ENCODE measurements at places on chromosomes 1 and 21.

GRCh38 chr1:228883535-228883934 is 148.3 kb downstream of the RHOU start:
- DNase-seq, result no peak

- DNase-seq, result no peak
These were observed 212.7 kb upstream of the JUN start for GRCh38 chr1:58996341-58997059.

DNA sequence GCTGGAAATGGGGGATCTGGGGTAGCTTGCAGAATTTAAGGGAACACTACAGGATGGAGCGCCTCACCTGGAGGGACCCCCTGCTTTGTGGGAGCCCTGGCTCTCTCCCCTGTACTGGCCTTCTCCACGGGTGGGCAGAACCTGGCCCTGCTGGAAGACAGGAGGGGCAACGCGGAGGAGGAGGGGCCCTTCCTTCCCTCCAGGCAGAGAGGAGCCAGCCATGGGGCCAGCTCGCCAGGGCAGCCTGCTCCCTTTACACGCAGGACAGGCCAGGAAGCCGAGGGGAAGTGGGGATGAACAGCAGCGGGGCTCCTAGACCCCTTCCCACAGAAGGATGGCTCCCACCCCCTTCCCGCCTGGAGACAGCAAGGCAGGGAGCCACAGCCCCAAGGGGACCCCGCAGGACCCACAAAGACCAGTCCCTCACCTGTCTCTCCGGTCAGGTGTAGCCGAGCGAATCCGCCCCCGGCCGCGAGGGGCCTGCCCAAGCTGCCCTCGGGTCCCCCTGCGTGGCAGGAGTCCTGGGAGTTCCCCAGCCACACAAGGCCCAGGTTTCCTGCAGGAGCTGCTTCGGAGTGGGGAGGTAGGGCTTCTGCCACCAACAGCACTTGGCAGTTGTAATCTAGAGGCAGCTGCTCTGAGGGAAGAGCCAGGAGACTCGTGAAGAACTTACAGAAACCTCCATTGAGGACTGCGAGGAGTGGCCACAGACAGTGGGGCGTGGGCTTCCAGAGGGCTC is 1.6 kb upstream of the SLC19A1 start:
- DNase-seq, result no peak

- no peak for DNase-seq
These were observed 49.8 kb upstream of the FBXO28 start for GRCh38 chr1:224064150-224064549.

- no peak for DNase-seq
These were observed 2.7 kb upstream of the CNN3 start for GRCh38 chr1:94929351-94930217.

- no peak for DNase-seq
These were observed 95.5 kb downstream of the NEGR1 start for GRCh38 chr1:72186733-72187307.

GRCh38 chr1:31605908-31606427 is 11.5 kb upstream of the HCRTR1 start:
- peak; percentile 33 for DNase-seq

DNA sequence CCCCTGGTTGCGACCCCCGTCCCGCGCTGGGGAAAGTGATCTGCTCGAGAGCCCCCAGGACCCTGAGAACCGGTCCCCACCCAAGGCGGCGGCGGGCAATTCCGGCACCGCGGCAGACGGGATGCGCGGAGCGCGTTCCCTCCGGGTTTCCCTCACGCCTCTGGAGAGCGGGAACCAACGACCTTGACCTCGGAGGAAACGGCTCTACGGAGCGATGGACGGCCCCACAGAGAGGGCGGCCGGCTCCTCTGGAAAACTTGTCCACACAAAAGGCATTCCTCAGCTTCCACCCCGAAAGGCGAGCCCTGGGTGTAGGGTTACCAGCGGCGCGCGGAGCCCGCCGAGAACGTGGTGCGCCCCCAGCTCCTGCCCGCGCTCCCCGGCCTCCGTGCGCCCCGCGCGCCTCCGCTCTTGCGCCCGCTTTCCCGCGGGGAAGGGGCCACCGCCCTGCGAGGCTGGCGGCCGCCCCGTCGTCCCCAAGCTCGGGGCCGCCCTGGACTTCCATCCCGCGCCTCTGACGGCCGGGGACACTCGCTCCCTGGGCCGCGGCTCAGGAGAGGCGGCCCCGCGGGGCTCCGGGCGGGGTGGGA is 391 bp upstream of the KIAA1614 start:
- no peak for DNase-seq

DNA sequence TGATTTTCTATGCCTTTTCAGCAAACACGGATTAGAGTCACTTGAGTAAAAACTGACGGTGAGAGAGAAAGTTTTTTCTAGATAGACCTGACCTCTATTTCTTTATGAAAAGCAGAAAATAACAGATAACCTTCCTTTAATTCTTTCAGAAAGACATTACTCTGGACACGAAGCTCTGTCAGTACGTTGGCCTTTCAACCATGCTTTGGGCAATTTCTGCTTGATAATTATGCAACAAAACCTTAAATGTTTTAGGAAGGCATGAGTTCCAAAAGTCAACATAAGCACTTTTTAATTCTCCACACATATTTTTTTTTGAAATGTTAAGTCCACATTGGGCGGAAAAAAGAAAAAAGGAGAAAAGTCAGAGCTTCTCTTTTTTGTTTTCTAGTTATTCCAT is 137.8 kb downstream of the AKT3 start:
- DNase-seq, result no peak

DNA sequence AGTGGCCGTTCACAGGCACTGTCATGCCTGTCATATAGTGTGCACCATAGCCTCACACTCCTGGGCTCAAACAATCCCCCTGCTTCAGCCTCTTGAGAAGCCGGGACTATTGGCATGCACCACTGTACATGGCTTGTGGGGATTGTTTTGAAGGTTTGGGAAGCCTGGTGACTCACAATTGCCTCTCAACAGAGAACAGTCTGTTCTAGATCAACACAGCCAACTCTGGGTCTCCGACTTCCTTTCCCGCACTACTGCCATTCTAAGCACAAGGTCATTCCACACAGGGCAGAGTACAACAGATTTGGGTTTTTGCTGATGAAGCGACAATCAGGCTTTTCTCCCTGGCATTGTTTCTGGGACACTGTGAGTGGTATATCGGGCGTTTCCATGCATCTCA is 15.5 kb upstream of the AHCTF1 start:
- no peak for DNase-seq

GRCh38 chr1:3314491-3315381 is 139.7 kb upstream of the ARHGEF16 start:
- no peak for DNase-seq

DNA sequence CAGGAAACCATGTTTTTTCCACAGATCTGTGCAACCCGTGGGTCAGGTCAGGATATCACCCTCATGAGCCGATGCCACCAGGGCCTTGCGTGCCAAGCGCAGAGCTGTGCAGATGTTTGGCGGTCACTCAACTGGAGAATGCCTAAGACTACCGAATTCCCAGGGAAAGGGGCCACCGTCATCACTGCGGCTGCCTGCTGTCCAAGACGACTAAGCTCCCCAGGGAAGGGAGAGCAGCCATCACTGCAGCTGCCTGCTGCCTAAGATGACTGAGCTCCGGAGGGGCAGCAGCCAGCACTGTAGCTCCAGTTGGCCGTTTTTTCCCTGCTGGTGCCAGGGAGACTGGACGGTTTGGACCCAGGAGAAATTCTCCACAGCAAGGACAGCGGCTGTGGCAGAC is 31.1 kb downstream of the AKT3 start:
- no peak for DNase-seq

DNA sequence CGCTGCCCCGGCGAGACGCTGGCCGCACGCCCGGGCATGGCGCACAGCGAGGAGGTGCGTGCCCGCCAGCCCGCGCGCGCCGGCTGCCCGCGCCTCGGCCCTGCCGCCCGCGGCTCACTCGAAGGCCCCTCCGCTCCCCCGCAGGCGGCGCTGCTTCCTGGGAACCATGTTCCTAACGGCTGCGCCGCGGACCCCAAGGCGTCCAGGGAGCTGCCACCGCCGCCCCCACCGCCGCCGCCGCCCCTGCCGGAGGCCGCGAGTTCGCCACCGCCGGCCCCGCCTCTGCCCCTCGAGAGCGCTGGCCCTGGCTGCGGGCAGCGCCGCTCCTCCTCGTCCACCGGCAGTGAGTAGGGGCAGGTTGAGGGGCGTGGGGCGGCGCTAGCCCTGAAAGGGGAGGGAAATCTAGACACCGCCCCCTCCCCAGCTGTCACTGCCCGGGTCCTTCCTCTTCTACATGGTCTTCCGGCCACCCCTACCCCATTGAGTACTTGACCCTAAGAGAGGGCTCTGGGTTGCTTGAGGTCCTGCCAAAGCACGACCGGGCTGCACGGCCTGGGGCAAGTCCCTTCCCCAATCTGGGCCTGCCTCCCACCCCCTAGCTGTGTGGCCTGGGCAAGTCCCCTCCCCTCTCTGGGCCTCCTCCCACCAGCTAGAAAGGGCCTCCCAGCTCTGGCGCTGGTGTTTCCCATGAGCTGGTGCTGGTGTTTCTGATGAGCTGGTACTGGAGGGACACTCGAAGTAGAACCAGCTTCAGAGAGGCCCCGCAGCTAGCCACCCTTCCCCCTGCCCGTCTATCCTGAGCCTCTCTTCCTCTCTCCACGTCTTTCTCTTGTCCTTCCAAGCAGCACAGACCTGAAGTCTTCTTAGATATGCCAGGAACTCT is 17.0 kb downstream of the TNFRSF25 start:
- no peak for DNase-seq

DNA sequence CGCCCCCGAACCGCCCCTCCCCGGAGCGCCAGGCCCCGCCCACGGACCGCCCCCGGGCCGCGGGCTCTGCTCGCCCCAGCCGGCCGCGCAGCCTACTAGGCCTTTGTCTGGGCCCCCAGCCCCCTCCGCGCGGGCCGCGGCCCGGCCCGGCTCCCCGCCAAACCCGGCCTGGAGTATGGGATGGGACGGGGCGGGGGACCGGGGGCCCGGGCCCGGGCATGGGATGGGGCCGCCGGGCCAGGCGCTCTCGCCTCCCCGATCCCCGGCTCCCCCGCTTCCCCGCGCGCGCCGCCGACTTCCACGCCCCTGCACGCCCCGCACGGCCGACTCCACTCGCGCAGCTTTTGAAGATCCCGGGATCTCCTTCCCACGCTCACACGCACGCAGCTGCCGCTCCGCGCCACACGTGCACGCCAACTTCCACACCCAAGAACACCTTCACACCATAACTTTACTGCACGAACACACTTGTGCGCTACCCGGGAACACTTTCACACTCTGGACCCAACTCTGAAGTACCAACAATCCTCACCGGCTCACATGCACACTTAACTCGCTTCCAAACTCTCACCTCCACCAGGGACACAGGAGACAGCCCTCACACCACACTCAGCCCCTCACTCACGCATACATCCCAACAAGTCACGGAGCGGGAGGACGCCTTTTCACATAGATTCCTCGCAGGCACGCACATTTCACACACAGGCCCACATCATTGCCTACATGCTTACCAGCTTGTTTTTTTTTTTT is 437 bp upstream of the HSPG2 start:
- DNase-seq, result peak; percentile 60

DNA sequence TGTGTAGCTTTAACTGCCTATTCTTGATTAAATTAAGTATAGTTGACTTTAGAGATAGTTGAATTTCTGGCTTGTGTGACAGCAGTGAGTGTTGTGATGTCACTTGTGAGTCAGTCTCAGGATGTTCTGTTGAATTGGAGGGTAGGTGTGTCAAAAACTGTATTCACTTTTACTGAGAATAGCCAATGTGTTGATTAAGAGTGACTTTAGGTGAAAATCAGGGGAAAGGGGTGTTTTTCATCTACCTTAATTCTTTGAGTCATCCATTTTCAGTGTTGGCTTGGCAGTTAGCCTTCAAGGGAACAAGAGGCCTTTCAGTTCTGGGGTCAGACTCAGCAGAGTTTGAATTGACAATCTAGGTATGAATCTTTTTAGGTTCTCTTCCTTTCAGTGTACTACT is 75.9 kb downstream of the CDC14A start:
- DNase-seq, result no peak

- no peak for DNase-seq
These were observed 31.1 kb upstream of the MTF1 start for GRCh38 chr1:37890378-37891014.

GRCh38 chr1:16017461-16018303 is at the start of gene HSPB7:
Gene HSPB7, minus strand, starts transcription at chr1:16018043. Its CDS starts 80 bp downstream, at chr1:16017963.
- DNase-seq, result no peak

GRCh38 chr21:45386336-45386727 is 18.6 kb upstream of the COL18A1 start:
- no peak for DNase-seq

DNA sequence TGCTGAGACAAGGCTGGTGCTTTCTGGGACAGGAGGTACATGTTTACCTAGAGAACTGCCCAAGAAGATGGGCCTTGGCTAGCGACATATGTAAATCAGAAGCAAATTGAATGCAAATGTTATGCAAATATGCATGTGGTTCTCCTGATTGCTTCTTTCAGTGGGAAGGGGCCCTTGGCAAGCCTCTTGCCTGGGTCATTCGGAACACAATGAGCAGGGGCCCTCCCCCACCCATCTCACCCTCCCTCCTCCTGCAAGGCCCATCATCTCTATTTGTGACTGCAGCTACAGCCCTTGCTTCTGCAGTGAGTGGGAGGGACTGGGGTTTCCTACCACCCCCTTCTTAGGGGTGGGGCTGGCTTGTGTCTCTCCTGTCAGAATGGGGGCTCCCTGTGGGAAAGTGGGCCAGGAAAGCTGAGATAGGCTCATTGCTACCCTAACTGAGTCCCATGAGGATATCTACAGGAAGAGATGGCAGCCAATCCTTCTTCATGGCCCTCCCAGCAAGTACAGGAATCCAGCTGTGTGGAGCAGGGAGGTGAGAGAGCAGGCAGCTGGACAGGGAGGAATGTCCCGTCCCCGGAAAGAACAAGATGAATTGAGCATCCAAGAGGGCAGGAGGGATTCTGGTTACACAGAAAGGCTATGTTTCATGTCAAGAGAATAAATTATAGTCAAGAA is 31.0 kb downstream of the FOXD2 start:
- DNase-seq, result no peak

DNA sequence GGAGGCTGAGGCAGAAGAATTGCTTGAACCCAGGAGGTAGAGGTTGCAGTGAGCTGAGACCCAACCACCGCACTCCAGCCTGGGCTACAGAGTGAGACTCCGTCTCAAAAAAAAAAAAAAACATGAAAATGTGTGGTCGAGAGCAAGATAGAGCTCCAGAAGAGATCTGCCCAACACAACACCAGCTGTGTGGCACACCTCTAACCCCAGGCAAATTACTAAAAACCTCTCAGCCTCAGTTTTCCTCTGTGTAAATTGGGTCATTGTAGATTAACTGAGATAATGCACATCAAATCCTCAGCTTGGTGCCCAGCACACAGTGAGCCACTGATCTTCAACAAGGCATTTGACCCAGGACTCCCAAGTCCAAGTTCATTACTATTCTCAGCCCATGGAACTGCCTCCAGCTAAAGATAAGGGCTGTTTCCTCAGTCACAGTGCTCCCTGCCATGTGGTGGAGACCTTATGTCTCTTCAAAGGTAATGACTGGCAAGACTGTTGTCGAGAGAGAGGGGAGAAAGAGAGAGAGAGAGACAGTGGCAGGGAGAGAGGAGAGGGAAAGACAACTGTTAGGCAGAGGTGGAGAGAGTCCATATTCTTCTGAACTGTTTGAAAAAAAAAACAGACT is 58.1 kb downstream of the PTP4A2 start:
- no peak for DNase-seq

Data from activated T-cell treated with anti-CD3 and anti-CD28 coated beads for 48 hours (primary cell).